NCI-H1092 treated with DMSO at 0.1 percent for 48 hours (cell line): ENCODE measurements at places on chromosomes 5 and 9.

DNA sequence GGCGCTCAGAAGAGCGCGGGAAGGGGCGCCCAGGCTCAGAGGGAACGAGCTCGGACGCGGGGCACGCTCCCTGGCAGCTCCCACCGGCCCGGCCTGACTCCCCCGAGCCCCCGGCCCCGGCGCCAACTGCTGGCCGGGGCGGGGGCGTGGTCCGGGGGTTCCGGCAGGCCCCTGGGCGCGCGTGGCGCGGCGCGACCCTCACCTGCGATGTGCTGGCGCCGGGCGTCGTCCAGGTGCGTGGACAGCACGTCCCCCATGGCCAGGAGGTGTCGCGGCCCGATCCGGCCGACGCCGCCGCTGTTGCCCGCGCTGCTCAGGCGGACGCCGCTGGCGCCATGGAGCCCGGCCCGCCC, 43.5 kb upstream of the STXBP1 start:
- DNase-seq = no peak

- no peak for DNase-seq
Observed at GRCh38 chr5:67081261-67081660, 115.3 kb downstream of the CD180 start.

DNA sequence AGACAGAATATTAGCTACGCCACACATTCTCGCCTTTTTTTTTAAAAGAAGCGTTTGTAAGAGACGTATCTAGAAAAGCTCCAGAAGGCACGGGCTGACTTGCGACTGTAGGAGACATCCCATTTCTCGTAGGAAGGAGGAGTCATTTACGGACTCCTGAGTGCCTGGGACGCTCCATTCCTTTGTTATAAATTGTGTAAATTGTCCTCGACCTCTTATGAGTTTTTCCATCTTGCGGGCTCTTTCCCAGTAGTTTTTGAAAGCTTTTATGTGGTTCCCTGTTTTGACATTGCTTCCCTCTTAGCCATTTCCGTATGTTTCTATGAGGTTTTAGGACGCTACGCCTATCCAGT, 1.0 kb downstream of the RABL6 start:
- no peak for DNase-seq

DNA sequence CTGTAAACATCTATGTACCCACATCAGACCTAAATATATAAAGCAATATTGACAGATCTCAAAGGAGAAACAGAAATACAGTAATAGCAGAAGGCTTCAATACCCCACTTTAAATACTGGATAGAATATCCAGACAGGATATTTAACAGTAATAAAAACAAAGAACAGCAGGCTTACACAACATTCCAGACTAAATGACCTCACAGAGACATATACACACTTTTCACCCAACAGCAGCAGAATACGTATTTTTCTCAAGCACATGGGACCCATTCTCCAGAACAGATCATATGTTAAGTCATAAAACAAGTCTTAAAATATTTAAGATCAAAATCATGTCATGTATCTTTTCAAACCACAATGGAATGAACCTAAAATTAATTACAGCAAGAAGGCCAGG, 76.8 kb downstream of the CAMSAP1 start:
- no peak for DNase-seq

GRCh38 chr5:154758493-154758892, 3.3 kb downstream of the LARP1 start:
- DNase-seq = no peak

GRCh38 chr9:131304676-131305355, 15.3 kb downstream of the PLPP7 start:
- DNase-seq = no peak

DNA sequence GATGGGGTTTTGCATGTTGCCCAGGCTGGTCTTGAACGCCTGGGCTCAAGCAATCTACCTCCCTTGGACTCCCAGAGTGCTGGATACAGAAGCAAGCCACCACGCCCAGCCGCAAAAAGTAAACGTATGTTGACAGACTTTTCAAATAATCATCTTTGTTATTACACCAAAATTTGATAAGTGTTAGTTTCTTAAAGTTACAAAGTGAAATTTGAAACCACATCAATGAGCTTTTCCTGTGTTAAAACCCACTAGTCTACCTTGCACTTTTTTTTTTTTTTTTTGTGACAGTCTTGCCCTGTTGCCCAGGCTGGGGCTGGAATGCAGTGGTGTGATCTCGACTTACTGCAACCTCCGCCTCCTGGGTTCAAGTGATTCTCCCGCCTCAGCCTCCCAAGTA, 29.9 kb downstream of the SPACA9 start:
- DNase-seq = no peak

DNA sequence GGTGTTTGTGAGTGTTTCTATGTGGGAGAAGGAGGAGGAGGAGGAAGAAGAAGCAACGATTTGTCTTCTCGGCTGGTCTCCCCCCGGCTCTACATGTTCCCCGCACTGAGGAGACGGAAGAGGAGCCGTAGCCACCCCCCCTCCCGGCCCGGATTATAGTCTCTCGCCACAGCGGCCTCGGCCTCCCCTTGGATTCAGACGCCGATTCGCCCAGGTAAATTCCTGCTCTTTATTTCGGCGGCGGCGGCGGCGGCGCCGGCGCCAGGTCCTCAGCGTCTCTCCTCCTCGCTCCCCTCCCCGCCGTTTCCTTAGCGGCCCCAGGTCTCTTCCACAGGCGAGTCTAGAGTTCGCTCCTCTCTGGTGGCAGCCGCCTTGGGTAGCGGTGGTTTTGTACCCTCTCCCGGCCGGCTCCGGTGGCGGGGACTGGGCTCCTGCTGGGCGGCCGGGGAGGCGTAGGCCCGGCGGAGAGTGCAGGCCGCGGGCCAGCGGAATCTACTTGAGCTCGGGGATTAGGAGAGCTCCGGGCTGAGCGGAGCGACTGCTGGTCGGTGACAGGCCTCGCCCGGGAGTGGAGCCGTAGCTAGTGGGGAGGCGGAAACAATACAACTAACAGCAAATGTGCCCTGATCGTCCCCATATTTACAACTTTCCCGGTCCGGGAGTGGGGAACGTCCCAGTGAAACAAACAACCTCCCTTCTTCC, 547 bp downstream of the NIPBL start:
- peak; percentile 78 for DNase-seq

DNA sequence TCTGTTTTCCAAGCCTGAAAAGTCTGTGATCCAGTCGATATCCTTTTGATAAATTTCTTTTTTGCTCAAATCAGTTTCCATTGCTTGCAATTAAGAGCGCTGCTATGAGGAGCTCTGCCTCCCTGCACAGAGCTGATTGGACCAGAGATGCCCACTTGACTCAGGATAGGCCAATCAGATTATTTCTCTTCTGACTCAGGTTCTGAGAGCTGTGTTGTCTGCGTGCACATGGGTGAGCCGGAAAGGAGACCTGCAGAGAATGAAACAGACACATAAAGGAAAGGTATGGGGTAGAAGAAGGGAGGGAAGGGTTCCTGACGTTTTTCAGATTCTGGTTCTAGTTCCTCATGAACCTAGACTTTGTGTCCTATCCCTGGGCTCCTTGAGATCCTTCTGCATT, 15.8 kb upstream of the FABP6 start:
- DNase-seq = peak; percentile 12

DNA sequence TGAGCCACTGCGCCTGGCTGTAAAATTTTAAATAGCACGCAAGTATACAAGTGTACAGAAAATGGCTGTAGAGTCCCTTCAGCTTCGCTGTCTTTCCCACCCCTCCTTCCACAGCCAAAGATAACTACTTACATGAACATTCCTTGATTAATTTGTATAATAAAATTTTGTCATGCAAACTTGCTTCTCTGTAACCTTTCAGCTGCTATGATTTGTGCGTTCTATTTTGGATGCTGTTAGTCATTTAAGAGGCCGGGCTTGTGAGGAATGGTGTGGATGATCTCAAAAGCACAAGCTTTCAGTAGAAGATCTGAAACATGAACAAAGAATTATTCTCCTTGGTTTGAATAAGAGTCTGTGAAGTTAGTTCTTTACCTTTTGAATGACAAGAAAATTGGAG, 115.0 kb upstream of the TLE1 start:
- no peak for DNase-seq

- no peak for DNase-seq
Observed at GRCh38 chr9:108786901-108787689, 68.7 kb downstream of the ACTL7B start.

GRCh38 chr9:110531776-110532175, 47.8 kb downstream of the SVEP1 start:
- DNase-seq = peak; percentile 7
